Stimulated activated CD4-positive, alpha-beta T cell treated with anti-CD3 and anti-CD28 coated beads, Interleukin-2, amount 100 ng/mL, for 48 hours (primary cell): ENCODE measurements at places on chromosomes 3 and 15.

- no peak for DNase-seq
These were observed 14.2 kb downstream of the DNAH1 start for GRCh38 chr3:52330194-52330805.

GRCh38 chr15:32849769-32850668, 132.2 kb downstream of the GREM1 start:
- no peak for DNase-seq

GRCh38 chr3:149806171-149806778, 6.7 kb upstream of the RNF13 start:
- DNase-seq, result no peak

GRCh38 chr3:64271631-64272030, 46.4 kb upstream of the PRICKLE2 start:
- no peak for DNase-seq

DNA sequence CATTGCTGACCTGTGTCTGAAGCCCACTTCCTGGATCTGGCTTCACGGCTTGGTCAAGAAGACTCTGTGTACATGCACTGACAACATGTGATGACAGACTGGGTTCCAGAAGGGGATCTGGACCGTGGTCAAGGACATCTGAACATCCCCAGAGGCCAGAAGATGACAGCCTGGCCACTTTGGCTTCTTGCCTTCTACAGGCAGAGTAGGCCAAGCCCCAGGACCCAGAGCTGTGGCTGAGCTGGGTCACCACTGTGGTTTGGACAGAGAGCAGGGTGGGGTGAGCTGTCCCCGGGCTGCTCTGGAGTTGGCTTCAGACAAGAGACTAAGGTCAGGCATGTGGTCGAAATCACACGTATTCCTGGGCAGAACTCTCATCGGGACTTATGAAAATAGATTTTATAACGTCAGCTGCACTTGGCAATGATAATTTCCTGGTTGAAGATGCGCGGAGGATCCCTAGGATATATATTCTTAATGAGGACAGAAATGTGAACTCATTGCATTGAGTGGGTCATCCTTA, 114.1 kb upstream of the FRMD4B start:
- DNase-seq, result no peak

DNA sequence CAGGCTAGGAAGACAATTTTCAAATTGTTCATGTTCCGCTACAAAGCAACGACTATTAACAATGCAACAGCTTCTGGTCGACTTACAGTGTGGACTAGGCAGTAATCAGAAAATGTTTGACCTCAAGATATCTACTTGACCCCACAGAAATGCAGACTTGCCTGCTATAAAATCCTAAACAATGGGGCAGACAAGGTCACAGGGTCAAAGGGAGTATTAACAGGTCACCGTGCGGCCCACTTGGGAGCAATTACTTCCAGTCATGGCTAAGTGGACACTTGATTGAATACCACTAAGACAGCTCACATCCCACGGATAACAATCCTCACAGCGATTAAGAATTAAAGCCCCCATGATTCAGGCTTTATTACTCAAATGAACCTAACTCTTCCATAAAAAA, 58.9 kb downstream of the FOXP1 start:
- DNase-seq, result no peak

GRCh38 chr3:11626084-11626463, 17.6 kb downstream of the VGLL4 start:
- no peak for DNase-seq

DNA sequence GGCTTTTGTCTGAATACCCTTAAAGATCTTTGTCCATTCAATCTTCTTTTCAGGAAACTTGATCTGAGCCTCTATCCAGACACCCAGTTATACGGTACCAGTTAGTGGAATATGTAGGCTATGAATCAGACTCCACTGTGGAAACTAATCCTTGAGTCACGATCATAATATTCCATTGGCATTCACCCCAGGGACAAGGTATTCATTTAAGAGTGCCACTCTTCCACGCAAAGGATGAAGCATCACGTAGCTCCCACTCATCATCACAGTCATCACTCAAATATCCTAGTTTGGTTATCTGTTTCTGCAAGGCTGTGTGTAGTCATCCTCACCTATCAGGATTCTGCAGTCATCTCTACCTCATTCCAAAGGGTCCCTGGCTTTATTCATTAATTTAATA, 85.6 kb downstream of the NEDD4 start:
- no peak for DNase-seq

DNA sequence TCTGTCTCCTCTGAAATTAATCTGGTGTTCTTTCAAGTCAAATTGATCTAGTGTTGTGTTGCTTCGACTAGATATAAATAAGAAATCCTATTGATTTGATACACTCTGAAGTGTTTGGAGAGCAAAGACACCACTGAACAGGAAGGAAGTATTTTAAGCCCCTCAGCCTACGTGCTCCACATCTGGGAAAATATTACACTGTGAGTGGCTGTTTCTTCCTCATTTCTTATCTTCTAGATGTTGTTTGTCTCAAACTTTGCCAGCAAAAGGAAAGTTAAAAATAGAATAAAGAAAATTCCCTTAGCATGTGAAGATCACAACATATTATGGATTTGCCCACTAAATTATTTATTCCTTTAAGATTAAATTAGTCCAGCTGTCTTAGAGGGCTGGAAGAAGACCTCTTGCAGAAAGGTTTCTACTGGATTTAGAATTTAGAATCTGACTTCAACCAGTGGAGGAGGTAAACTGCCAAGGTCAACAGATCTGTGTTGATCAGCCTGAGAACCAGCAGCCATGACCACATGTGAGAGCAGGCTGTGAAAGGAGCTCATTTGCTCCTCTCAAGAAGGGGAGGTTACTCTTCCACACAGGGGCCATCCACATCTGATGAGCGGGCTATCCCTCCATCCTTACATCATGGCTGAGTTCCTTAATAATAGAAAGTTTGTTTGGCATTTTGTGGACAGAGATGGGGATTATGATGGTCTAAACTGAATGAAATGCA, 46.3 kb upstream of the ACKR4 start:
- DNase-seq, result no peak

DNA sequence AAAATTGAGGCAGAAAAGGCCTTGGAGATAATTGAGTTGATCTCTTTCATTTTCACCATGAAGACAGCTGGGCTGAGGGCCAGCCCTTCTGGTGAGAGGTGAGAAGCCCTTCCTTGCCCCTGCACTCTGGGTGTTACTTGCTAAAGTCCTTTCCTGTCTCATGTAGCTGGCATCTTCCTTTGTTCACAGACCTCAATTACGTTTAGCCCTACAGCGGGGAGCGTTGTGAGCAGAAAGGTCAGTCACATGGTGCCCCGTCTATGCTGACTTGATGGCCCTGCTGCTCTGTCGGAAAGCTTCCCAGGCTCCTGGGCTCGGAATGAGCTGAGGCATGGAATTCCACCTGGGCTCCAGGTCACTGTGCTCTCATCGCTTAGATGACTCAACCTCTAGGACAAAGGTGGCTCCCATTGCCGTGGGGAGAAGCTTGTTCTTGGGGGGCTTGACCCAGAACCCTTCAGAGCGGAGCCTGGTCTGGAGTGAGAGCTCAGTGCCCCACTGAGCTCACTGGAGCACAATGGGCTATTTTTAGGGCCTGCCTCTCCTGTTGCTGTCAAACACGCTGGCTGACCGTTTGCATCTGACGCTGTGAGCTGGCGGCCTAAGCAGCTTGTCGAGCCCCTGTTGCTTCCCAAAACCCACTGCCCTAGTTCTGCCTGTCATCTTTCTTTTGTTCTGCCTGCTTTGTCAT, 47.0 kb downstream of the RPLP1 start:
- DNase-seq, result no peak

DNA sequence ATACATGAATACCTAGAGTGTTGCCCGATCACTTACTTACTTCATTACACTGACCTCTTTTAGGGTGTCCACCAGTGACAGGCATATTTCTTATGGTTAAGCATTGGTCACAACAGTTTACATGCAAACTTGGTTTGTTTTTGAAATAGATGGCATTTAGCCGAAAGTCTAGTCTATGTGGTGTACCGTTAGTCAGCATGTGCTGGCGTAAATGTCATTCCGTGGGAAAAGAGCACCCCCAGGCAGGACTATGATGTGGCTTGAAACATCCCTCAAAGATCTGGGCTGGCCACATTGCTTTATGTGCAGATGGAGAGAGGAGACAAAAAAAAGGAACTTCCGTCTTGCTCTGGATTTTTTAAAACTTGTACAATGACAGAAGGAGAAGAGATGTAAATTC, 357.0 kb upstream of the ICE2 start:
- no peak for DNase-seq
